ENCODE measurements at places on chromosomes 2 and 18.

DNA sequence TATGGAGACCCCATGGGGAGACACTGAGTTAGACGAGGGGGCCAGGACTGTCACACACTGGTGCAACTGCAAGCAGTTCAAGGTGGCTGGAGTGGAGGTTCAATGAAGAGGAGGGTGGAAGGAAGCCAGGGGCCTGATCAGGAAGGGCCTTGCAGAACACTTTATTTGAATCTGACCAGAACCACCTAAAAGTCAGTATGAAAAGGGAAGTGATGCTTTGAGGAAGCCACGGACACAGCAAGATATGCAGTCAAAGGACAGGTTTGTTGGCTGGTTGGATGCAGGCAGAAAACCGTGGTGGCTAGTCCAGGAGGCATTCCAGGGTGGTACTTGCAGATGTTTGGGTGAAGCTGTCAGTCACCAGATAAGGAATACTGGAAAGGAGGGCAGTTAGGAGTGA lies 3.5 kb upstream of the FAM124B start:
- DNase-seq = no peak
- no peak overlapping the region for H3K27ac ChIP-seq
- H3K4me1 ChIP-seq = peaks cover 5% of the 10 kb centered on the region
- H3K36me3 ChIP-seq = no peaks in the 10 kb centered on the region

GRCh38 chr2:192155511-192156118 lies 39.1 kb downstream of the TMEFF2 start:
- no peak overlapping the region for H3K27ac ChIP-seq
- peaks cover 22% of the 10 kb centered on the region for H3K27me3 ChIP-seq
- H3K4me3 ChIP-seq = no peak overlapping the region

DNA sequence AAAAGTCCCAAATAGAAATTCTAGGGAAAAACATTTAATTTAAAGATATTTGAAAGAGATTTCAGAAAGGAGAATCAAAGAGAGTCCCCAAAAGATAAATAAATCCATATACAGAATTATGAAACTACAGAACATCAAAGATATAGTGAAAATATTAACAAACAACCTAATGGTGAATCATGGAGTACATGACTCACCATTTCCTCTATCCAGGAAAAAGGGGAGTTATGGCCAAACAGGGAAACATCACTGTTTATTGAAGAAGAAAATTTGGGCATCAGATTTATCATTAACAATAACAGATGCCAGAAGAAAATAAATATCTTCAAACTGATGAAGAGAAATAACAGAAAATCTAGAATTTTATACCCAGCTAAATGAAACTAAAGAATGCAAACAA lies 448.3 kb downstream of the CDH2 start:
- no peak for DNase-seq
- H3K27me3 ChIP-seq = no peaks in the 10 kb centered on the region
- H3K27ac ChIP-seq = no peak overlapping the region
- H3K36me3 ChIP-seq = no peaks in the 10 kb centered on the region
- H3K4me3 ChIP-seq = no peak overlapping the region
- no peaks in the 10 kb centered on the region for H3K4me1 ChIP-seq

DNA sequence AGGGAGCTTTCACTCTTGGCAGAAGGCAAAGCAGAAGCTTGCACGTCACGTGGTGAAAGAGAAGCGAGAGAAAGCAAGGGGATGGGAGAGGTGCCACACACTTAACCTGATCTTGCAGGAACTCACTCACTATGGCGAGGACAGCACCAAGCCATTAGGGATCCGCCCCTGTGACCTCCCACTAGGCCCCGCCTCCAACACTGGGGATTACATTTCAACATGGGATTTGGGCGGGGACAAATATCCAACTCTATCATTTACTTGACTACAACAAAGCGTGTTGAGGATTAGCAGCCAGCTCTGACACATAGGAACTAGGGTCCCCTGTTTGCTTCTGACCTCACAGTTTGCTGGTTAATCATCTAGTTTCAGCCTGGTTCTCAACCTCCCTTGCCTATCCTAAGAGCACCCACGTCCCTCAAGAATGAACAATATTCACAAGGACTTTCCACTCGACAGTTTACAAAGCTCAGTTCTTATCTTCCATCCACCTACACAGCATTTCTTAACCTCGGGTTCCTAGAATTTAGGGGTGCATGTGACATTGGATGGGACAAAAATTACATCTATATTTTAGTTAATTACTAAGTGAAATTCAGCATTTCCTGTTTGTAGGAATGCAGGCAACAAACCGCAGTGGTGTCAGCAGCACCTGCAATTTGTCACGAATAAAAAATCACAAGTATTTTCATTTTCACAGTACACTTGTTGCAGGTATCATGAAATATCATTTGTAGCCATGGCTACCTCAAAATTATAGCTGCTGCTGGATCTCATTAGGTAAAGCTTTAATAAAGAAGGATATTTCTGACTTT lies 36.0 kb downstream of the LBH start:
- DNase-seq = no peak
- peaks cover 6% of the 10 kb centered on the region for H3K36me3 ChIP-seq
- peak overlapping the region; percentile 97 for H3K27ac ChIP-seq
- H3K4me1 ChIP-seq = peaks cover 32% of the 10 kb centered on the region

GRCh38 chr2:144358979-144359541 lies 160.9 kb downstream of the ZEB2 start:
- H3K36me3 ChIP-seq = no peaks in the 10 kb centered on the region
- H3K4me3 ChIP-seq = no peak overlapping the region
- peaks cover 4% of the 10 kb centered on the region for H3K4me1 ChIP-seq
- H3K27ac ChIP-seq = no peak overlapping the region
- DNase-seq = no peak
- H3K27me3 ChIP-seq = peaks cover 8% of the 10 kb centered on the region

- no peak overlapping the region for H3K4me3 ChIP-seq
- peaks cover 3% of the 10 kb centered on the region for H3K36me3 ChIP-seq
- H3K27me3 ChIP-seq = peaks cover 23% of the 10 kb centered on the region
Observed at GRCh38 chr2:156405586-156405985, 30.6 kb upstream of the GPD2 start.

DNA sequence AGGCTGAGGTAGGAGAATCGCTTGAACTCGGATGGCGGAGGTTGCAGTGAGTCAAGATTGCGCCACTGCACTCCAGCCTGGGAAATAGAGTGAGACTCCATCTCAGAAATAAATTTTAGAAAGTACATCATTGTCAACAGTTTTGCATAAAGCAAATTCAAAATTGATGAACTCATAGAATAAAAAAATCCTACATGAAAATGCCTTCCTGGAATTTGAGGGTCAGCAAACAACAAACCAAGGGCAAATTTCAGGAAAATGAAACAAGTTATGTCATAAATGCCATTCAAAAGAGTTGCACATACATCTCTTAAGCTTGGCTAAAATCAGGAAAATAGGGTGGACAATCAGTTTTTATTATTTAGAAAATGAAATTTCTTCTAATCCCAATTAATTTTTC lies 45.1 kb downstream of the COL5A2 start:
- DNase-seq = no peak
- H3K27me3 ChIP-seq = peaks cover 6% of the 10 kb centered on the region
- H3K4me3 ChIP-seq = no peak overlapping the region
- no peaks in the 10 kb centered on the region for H3K36me3 ChIP-seq
- no peak overlapping the region for H3K27ac ChIP-seq

DNA sequence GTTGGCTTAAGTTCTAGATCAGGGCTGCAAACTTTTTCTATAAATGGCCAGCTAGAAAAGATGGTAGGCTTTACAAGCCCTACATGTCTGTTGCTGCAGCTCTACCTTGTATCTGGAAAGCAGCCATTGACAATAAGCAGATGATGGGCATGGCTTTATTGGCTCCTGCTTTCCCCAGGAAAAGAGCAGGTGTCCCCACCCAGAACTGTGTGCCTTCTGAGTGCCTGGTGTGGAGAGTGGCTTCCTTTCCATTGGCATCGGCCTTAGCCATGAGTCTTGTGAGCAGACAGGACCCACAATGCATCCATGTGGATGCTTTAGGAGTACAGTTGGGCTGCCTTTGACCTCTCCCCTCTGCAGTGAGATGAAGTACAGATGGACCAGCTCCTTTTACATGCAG lies 120.2 kb downstream of the CD8B2 start:
- DNase-seq = no peak
- no peak overlapping the region for H3K4me3 ChIP-seq
- H3K27ac ChIP-seq = no peak overlapping the region
- H3K36me3 ChIP-seq = peaks cover 2% of the 10 kb centered on the region

GRCh38 chr18:12374401-12374800 lies 2.6 kb downstream of the AFG3L2 start:
- H3K27ac ChIP-seq = no peak overlapping the region

GRCh38 chr2:203948733-203949132 lies 12.2 kb downstream of the ICOS start:
- peak overlapping the region; percentile 99 for H3K27ac ChIP-seq
- H3K27me3 ChIP-seq = no peaks in the 10 kb centered on the region
- H3K4me1 ChIP-seq = peaks cover 66% of the 10 kb centered on the region
- H3K36me3 ChIP-seq = peaks cover 17% of the 10 kb centered on the region

- DNase-seq = no peak
- H3K27me3 ChIP-seq = no peaks in the 10 kb centered on the region
- H3K4me3 ChIP-seq = no peak overlapping the region
- no peak overlapping the region for H3K27ac ChIP-seq
Observed at GRCh38 chr2:10285556-10286198, 17.0 kb upstream of the HPCAL1 start.

DNA sequence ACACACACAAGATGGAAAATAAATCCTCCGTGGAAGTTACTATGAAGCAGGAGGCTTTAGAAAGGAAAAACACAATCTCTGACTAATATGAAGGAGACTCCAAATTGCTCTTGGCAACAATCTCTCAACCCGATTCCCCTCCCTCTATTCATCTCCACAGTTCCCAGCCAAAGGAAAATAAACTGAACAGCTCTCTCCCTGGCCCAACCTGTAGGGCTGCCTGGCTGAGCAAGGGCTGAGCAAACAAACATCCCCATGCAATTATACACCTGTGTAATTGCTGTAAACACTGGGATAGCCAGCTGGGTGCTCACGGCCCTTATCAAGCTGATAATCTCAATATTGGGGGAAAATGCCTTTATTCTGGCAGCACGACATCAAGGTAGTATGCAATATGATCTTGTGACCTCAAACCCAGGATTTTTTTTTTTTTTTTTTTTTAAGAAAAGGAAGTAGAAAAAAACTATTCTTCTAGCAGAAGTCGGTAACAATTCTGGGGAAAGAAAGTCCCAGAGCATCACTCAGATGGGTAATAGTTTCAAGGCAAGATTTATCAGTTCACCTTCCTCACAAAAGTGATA lies 203.3 kb upstream of the SMAD2 start:
- H3K4me1 ChIP-seq = peaks cover 13% of the 10 kb centered on the region
- peaks cover 4% of the 10 kb centered on the region for H3K36me3 ChIP-seq
- DNase-seq = no peak
- no peak overlapping the region for H3K4me3 ChIP-seq

GRCh38 chr2:133417415-133417814 lies 150.8 kb downstream of the NCKAP5 start:
- no peak overlapping the region for H3K4me3 ChIP-seq
- no peaks in the 10 kb centered on the region for H3K4me1 ChIP-seq
- no peaks in the 10 kb centered on the region for H3K36me3 ChIP-seq
- H3K27me3 ChIP-seq = peaks cover 6% of the 10 kb centered on the region
